GM12878 (cell line): ENCODE measurements at places on chromosomes 3 and 15. TPM values are rescaled to one million over a fixed set of nuclear protein-coding genes. Genes with fewer than 3 reads are reported as not detected.

The PFN2 gene
- polyA plus RNA-seq = 11.2 and 12.9 TPM in 2 replicates

GRCh38 chr3:142981108-142981507 lies 17.6 kb upstream of the PAQR9 start:
- H3K36me3 ChIP-seq = no peaks in the 10 kb centered on the region
- no peak for DNase-seq
- no peak overlapping the region for H3K27ac ChIP-seq
- no peaks in the 10 kb centered on the region for H3K27me3 ChIP-seq
- no peaks in the 10 kb centered on the region for H3K4me1 ChIP-seq

The P2RY12 gene
- polyA plus RNA-seq = 0.14 and 0.35 TPM in 2 replicates

GRCh38 chr15:62145015-62145735 lies 19.9 kb downstream of the C2CD4B start:
- H3K4me3 ChIP-seq = no peak overlapping the region
- no peaks in the 10 kb centered on the region for H3K36me3 ChIP-seq
- no peak for DNase-seq
- H3K27me3 ChIP-seq = no peaks in the 10 kb centered on the region

- H3K36me3 ChIP-seq = no peaks in the 10 kb centered on the region
- DNase-seq = no peak
- no peak overlapping the region for H3K27ac ChIP-seq
- no peaks in the 10 kb centered on the region for H3K4me1 ChIP-seq
These were observed 236.6 kb downstream of the SATB1 start for GRCh38 chr3:18188491-18188890.

GRCh38 chr15:39183164-39183881 lies 397.6 kb upstream of the THBS1 start:
- no peak overlapping the region for H3K4me3 ChIP-seq
- H3K4me1 ChIP-seq = no peaks in the 10 kb centered on the region
- H3K27ac ChIP-seq = no peak overlapping the region

DNA sequence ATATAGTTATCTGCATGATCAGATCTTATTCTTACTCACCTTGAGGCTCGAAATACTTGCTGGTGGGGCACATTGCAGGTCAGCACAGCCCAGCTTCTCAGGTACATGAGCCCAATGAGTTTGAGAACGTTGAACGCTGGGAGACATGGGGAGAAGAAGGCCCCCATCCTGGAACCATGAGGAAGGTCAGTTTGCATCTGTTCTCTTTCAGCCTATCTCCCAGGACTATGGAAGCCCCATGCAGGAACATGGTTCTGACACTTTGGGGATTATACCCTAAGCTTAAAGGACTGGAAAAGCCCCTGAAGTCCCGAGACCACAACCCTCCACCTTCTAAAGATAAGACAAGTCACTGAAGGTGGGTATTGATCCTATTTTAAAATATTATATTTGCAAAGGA lies 17.4 kb upstream of the STARD5 start:
- no peaks in the 10 kb centered on the region for H3K36me3 ChIP-seq
- no peaks in the 10 kb centered on the region for H3K27me3 ChIP-seq
- DNase-seq = no peak
- no peaks in the 10 kb centered on the region; the same call in 1 of the 2 replicates for H3K4me1 ChIP-seq
- H3K27ac ChIP-seq = no peak overlapping the region
- no peak overlapping the region for H3K4me3 ChIP-seq

GRCh38 chr3:188031121-188031520 lies 122.8 kb upstream of the LPP start:
- H3K27me3 ChIP-seq = no peaks in the 10 kb centered on the region; the same call in 1 of the 2 replicates
- H3K4me1 ChIP-seq = no peaks in the 10 kb centered on the region
- H3K4me3 ChIP-seq = no peak overlapping the region
- no peak for DNase-seq
- H3K27ac ChIP-seq = no peak overlapping the region
- no peaks in the 10 kb centered on the region for H3K36me3 ChIP-seq

DNA sequence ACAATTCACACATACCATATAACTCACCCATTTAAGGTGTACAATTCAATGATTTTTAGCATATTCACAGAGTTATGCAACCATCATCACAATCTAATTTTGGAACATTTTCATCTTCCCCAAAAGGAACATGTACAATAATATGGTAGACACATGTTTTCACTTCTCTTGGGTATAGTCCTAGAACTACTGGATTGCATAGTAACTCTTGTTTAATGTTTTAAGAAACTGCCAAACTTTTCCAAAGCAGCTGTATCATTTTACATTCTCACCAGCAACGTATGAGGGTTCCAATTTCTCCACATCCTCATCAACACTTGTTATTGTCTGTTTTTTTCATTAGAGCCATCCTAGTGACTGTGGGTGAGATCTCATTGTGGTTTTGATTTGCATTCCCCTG lies 14.3 kb downstream of the BNC1 start:
- no peak overlapping the region for H3K4me3 ChIP-seq
- no peaks in the 10 kb centered on the region for H3K4me1 ChIP-seq
- no peak for DNase-seq
- no peaks in the 10 kb centered on the region for H3K36me3 ChIP-seq

DNA sequence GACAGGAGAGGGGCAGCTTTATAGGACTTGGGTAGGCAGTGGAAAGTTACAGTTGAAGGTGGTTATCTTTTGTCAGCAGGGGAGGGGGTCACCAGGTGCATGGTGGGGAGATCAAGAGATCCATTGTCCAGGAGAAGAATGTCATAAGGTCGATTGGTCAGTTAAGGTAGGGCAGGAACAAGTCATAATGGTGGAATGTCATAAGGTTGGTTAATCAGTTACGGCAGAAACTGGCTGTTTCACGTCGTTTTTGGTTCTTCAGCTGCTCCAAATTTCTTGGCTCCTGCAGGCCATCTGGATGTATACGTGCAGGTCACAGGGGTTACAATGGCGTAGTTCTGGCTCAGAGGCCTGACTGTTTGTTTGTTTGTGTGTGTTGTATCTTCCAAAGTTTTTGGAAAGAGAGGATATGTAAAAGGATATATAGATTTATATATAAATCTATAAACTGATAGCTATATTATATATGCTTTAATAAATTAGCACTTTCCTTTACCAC lies 565.1 kb downstream of the ZNF385D start:
- H3K4me1 ChIP-seq = no peaks in the 10 kb centered on the region
- H3K4me3 ChIP-seq = no peak overlapping the region
- no peaks in the 10 kb centered on the region for H3K36me3 ChIP-seq
- DNase-seq = no peak
- H3K27me3 ChIP-seq = no peaks in the 10 kb centered on the region
